Activated T-cell treated with anti-CD3 and anti-CD28 coated beads for 24 hours (primary cell): ENCODE measurements at places on chromosomes 4 and X.

GRCh38 chr4:86256086-86256485 lies 103.8 kb downstream of the MAPK10 start:
- no peak for DNase-seq

DNA sequence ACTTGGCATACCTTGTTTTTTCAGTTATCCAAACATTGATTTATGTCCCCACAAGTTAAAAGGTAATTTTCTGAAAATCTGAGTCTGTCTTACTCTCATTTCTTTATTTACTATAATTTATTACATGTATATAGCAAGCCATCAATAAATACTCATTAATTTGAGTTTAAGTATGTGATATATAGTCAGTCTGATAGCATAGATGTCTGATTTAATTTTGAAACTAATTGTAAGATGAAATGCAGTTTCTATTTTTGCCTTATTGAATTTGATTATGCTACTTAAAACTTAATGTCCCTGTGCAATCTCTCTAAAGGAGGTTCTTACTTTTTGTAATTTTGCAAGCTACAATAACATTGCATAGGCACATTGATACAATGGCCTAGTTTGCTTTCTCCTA lies 2418.6 kb downstream of the ARAP2 start:
- no peak for DNase-seq

- DNase-seq = no peak
Measured at GRCh38 chr4:38647101-38647819, 16.7 kb upstream of the KLF3 start.

DNA sequence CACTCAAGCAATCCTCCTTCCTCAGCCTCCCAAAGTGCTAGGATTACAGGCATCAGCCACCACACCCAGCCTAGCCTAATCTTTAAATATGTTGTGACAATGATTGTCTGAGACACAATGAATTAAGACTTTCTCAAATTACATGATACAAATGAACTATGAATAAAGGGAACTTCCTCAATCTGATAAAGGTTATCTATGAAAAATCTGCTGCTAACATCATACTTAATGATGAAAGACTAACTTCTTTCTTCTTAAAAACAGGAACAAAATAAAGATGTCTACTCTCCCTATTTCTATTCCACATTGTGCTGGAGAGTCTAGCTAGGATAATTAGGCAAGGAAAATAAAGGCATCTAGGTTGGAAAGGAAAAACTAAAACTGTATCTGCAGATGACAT lies 60.0 kb downstream of the PDHA1 start:
- DNase-seq = no peak

DNA sequence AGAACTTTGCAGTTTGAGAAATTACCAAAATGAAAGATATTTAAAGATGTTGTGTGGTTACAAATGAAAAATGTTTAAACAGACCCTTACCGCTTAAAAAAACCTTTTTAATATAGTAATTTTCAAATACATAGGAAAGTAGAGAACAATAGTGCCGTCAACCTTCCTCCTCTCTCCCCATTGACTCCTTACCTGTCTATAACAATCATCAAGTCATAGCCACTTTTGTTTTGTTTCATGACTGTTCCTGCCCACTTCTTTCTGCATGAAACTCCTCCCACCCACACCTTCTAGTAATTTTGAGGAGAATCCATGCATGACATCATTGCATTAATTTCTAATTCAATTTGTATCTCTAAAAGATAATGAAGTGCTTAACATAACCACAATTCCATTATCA lies 76.5 kb upstream of the ATP8A1 start:
- no peak for DNase-seq

GRCh38 chr4:39548425-39549067 lies 21.3 kb upstream of the UGDH start:
- DNase-seq = no peak

- DNase-seq = no peak
Measured at GRCh38 chr4:12458621-12459020, 1025.5 kb downstream of the RAB28 start.

DNA sequence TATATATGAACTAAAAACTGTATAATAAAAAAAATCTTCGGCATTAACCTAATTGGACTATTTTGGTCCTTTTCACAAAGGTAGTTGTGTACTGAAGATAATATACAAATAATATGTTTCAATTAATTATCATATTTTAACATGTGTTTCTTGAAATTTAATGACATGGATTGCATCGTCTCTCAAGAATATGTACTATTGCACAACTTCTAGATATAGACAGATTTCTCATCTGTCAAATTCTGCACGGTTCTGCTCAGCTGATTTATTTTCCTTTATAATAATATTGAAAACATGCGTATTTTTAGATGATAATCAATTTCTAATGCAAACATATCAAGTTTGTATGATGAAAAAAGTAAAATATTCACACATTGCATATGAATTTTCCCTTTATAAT lies 498.7 kb upstream of the PABPC4L start:
- no peak for DNase-seq
